B cell (primary cell): ENCODE measurements at places on chromosomes 4 and X. TPM values are rescaled to one million over a fixed set of nuclear protein-coding genes. Genes with fewer than 3 reads are reported as not detected.

The CXXC4 gene
- not detected in 2 replicates for total RNA-seq

DNA sequence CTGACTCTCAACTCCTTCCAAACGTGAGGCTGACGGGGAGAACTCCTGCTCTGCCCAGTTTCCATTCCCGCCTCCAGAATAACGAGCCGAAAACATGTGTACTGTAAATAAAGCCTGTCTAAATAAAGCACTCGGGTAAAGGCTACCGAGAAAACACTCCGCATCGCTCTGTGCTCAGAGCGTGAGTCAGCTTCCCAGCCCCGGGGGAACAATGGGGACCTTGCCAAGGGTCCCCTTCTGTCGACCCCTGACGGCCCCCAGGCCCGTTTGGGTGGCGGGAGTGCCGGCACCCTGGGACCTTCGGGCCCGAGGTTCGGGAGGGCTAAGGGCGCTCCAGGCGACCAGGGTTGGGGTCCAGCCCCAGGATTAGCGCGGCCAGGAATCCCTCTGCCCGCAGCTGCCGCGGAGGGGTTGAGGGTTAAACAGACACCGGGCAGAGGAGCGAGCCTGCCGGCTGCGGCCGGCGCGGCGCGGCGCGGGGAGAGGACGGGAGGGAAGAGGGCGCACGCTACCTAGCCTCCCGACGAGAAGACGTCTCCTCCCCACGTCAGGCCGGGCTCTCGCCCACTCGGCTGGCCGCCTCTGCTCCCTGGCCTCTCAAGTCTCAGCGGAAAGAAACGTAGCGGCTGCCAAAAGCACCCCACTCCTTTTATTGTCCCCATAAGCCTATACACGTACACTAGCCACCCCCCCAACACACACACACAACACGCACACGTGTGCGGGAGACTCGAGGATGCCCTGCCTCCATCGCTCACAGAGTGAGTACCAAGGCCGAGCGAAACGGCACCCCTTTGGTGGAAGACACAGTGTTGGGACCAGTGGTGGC, 85.5 kb downstream of the BCOR start:
- H3K27ac ChIP-seq, result no peak overlapping the region
- peaks cover 48% of the 10 kb centered on the region for H3K4me1 ChIP-seq
- H3K27me3 ChIP-seq, result peaks cover 5% of the 10 kb centered on the region

GRCh38 chr4:74964311-74964710, 31.4 kb downstream of the PARM1 start:
- no peak overlapping the region for H3K4me3 ChIP-seq
- no peak for DNase-seq
- no peaks in the 10 kb centered on the region for H3K36me3 ChIP-seq
- no peaks in the 10 kb centered on the region for H3K27me3 ChIP-seq
- H3K4me1 ChIP-seq, result no peaks in the 10 kb centered on the region

- H3K27ac ChIP-seq, result peak overlapping the region; percentile 74
- DNase-seq, result peak; percentile 51
Measured at GRCh38 chr4:75099321-75099720, 166.4 kb downstream of the PARM1 start.
